ENCODE measurements at places on chromosomes 5 and 9. TPM values are rescaled to one million over a fixed set of nuclear protein-coding genes. Genes with fewer than 3 reads are reported as not detected.

- H3K4me1 ChIP-seq = peaks cover 1% of the 10 kb centered on the region
- no peak overlapping the region for H3K4me3 ChIP-seq
- H3K27ac ChIP-seq = no peak overlapping the region
- H3K27me3 ChIP-seq = no peaks in the 10 kb centered on the region
- no peak for DNase-seq
- H3K36me3 ChIP-seq = no peaks in the 10 kb centered on the region
These were observed 177.0 kb upstream of the PTGER4 start for GRCh38 chr5:40502736-40503135.

The GCNT1 gene
- total RNA-seq = 9.1 TPM

The ANKRD20A1 gene
- 6.5 TPM for total RNA-seq

The TNFSF8 gene
- not detected for total RNA-seq

DNA sequence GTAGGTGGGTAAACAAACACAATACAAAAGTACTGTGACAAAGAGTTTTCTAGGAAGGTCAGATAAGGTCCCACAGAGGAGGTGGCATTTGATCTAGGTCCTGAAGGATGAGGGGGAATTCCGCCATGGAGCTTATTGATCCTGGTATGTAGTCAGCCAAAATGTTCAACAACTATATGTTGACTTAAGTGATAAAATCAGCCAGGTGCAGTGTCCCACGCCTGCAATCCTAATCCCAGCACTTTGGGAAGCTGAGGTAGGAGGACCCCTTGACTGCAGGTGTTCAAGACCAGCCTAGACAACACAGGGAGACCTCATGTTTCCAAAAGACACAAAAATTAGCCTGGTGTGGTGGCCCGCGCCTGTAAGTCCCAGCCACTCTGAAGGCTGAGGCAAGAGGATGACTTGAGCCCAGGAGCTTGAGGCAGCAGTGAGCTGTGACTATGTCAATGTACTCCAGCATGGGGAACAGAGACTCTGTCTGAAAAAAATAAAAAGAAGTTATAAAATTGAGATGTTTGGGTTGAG is 46.4 kb upstream of the PLIN2 start:
- no peaks in the 10 kb centered on the region for H3K4me1 ChIP-seq
- H3K4me3 ChIP-seq = no peak overlapping the region
- no peaks in the 10 kb centered on the region for H3K27me3 ChIP-seq
- DNase-seq = no peak
- H3K27ac ChIP-seq = no peak overlapping the region

The TCF7 gene
- total RNA-seq = 7.5 TPM

The FBXL7 gene
- 68.8 TPM for total RNA-seq

The PFN3 gene
- total RNA-seq = not detected

The ASTN2 gene
- 12.2 TPM for total RNA-seq

The TMEM8B gene
- total RNA-seq = 44.4 TPM

DNA sequence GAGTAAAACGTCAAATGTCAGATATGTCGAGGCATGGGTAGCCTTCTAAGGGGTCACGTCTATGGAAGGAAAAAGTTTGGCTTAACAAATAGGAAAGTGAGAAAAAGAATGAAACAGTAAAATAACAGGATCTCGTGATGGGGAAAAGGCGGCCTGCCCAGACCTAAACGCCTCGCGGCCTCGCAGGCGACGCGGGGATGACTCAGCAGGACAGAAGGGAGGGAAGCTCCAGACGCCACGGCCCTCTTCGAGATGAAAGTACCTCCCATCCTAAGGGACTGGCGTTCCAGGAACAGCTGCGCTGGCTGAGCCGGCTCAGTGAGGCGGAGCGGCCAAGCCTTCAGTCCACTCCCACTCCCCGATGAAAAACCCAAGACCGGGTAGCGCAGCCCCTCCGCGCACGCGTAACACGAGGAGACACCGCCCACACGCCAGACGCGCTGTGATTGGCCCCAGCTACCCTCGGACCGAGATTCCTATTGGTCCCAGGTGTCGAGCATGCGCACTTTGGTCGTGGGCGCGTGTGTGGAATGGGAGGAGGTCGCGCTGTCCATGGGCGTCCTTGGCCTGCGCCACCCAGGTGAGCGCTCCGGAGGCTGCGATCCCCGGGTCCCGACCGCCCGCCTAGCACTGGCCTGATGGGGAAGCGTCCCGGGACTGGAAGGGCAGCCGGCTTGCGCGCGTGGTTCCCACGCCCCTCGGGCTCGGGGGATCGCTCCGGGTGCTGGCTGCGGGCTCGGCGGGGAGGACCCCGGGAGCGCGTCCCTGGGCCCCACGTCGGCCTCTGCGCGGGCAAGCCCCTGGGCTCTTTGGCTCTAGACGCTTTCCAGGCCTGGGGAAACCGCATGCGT is 588.5 kb downstream of the MTRR start:
- H3K27ac ChIP-seq = no peak overlapping the region
- DNase-seq = no peak
- H3K27me3 ChIP-seq = peaks cover 2% of the 10 kb centered on the region
- H3K36me3 ChIP-seq = no peaks in the 10 kb centered on the region
- no peak overlapping the region for H3K4me3 ChIP-seq
- H3K4me1 ChIP-seq = no peaks in the 10 kb centered on the region

- H3K36me3 ChIP-seq = no peaks in the 10 kb centered on the region
- no peak for DNase-seq
- H3K27me3 ChIP-seq = no peaks in the 10 kb centered on the region
- H3K4me3 ChIP-seq = no peak overlapping the region
These were observed 272.6 kb downstream of the ATPSCKMT start for GRCh38 chr5:9977070-9977469.

- DNase-seq = no peak
- H3K4me1 ChIP-seq = peaks cover 14% of the 10 kb centered on the region
- H3K27me3 ChIP-seq = no peaks in the 10 kb centered on the region
- H3K4me3 ChIP-seq = no peak overlapping the region
- H3K36me3 ChIP-seq = peaks cover 44% of the 10 kb centered on the region
These were observed 85.8 kb downstream of the RIC1 start for GRCh38 chr9:5714501-5715401.

DNA sequence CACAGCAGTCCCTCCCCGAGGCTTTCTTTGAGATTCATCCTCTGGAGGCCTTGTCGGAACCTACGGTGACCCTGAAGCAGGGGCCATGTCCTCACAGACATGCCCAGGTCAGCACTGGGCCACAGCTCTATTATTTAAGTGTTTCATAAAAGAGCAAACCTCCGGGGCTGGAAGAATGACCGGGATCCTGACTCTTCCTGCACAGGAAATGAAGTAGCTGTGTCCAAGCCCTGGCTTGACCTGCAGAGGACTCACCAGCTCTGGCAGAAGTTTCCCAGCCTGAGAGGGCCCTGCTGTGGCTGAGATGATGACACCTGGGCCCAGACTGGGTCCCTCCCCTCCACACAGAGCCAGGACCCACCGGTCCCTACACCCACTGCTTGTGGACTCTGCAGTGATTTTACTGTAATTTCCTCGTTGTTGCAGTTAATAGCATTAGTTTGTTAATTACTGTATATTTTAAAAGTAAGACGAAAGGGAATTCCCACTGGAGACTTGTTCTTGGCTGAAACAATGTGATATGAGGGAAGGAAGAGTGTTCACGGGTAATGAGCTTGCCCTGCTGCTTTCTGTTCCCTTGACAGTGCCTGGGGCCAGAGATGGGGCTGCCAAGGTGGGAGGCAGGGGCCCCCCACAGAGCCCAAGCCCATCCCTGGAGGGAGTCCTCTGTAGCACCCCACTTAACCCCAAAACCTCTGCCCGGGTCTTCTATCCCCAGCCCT is 72.2 kb downstream of the PCDH1 start:
- H3K27ac ChIP-seq = no peak overlapping the region
- no peak overlapping the region for H3K4me3 ChIP-seq
- peaks cover 70% of the 10 kb centered on the region for H3K27me3 ChIP-seq
- H3K4me1 ChIP-seq = peaks cover 13% of the 10 kb centered on the region
- H3K36me3 ChIP-seq = no peaks in the 10 kb centered on the region
- no peak for DNase-seq

DNA sequence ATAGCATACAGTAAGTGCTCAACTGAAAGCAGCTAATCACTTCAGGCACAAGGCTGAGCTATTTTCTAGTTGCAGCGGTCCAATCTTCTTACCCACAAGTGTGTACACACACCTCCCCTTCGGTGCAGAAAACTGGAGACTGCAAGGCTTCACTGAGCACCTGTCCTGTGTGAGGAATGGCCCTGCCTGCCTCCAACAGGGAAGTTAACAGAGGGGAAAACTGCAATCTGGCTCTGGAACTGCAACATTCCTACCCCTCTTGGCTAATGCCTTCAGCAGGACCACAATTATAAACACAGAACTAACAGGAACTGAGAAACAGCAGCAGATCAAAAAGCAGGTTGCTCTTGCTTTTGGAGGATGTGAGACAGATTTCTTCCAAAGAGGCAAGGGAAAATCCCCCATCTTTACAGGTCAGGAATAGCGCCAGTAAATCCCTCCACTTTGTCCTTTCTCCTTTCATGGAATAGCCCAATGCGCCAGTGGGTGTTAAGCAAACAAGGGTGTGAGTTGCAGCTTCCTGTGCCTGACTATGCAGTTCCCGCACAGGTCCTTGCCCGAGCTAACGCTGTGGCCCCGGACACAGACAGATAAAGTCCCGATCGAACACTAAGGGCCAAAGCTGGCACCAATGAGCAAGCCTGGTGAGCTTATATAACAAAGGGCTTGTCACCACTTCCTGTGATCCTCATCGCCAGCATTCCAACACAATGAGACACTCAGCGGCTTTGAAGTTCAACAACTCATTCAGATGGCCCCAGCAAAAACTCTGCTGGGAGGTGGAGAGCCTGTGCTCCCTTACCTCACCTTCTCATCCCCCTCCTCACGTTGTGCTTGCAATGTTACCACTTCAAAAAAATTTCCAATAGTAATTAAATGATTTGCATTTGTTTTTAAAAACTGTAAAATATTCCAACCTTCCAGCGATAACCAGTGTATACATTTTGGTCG is 21.5 kb downstream of the SHB start:
- H3K4me3 ChIP-seq = peak overlapping the region; percentile 6
- peaks cover 3% of the 10 kb centered on the region for H3K36me3 ChIP-seq
- DNase-seq = peak; percentile 52
- H3K4me1 ChIP-seq = peaks cover 55% of the 10 kb centered on the region
- peak overlapping the region; percentile 94 for H3K27ac ChIP-seq

- no peak overlapping the region for H3K27ac ChIP-seq
- no peaks in the 10 kb centered on the region for H3K36me3 ChIP-seq
- peaks cover 4% of the 10 kb centered on the region for H3K4me1 ChIP-seq
- H3K27me3 ChIP-seq = no peaks in the 10 kb centered on the region
- no peak for DNase-seq
These were observed 118.4 kb upstream of the NR3C1 start for GRCh38 chr5:143521846-143522400.

The PCDHGA4 gene
- total RNA-seq = 0.86 TPM

GRCh38 chr9:114049441-114050225 is 28.5 kb downstream of the AMBP start:
- no peak for DNase-seq
- peaks cover 59% of the 10 kb centered on the region for H3K36me3 ChIP-seq
- no peak overlapping the region for H3K27ac ChIP-seq
- no peaks in the 10 kb centered on the region for H3K4me1 ChIP-seq
- H3K27me3 ChIP-seq = no peaks in the 10 kb centered on the region

The EGFL7 gene
- total RNA-seq = 35.6 TPM

The CA9 gene
- 1.7 TPM for total RNA-seq

The GPR151 gene
- not detected for total RNA-seq

- no peak overlapping the region for H3K4me3 ChIP-seq
- H3K27ac ChIP-seq = no peak overlapping the region
- H3K4me1 ChIP-seq = peaks cover 1% of the 10 kb centered on the region
- H3K36me3 ChIP-seq = no peaks in the 10 kb centered on the region
These were observed 54.7 kb downstream of the ABLIM3 start for GRCh38 chr5:149195962-149196361.

- H3K27ac ChIP-seq = no peak overlapping the region
- H3K36me3 ChIP-seq = no peaks in the 10 kb centered on the region
- no peaks in the 10 kb centered on the region for H3K27me3 ChIP-seq
- DNase-seq = no peak
- peaks cover 7% of the 10 kb centered on the region for H3K4me1 ChIP-seq
These were observed 114.2 kb downstream of the ANXA1 start for GRCh38 chr9:73265876-73266275.

- no peaks in the 10 kb centered on the region for H3K36me3 ChIP-seq
- peaks cover 20% of the 10 kb centered on the region for H3K4me1 ChIP-seq
- DNase-seq = no peak
- H3K27me3 ChIP-seq = no peaks in the 10 kb centered on the region
- H3K27ac ChIP-seq = no peak overlapping the region
These were observed 77.3 kb upstream of the ITGA1 start for GRCh38 chr5:52710310-52710971.

The CTNND2 gene
- total RNA-seq = 6.0 TPM

DNA sequence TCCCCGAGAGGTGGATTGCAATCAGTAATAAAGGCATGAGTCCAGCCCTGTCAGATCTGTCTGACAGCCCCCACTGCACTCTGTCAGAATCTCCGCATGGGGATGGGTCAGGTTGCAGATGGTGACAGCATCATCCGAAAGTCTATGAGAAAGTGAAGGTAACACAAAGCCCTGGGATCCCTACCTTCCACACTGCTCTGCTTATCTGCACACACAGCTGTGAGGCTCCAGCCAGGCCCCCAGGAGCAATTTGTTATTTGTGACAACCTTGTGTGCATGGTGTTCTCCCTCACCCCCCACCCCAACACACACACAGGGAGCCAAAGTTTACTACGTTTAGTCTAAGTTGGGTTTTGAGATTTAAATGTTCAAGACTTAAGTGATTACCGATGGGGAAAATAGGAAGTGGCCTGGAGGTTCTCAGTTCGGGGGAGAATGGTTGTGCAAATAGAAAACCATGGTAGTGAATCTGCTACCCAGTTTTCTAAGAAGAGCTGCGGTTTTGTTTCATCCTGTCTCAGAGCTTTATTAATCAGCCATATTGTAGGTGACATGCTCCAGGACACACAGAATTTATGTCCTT is 92.7 kb downstream of the SV2C start:
- no peak for DNase-seq
- no peak overlapping the region for H3K27ac ChIP-seq
- no peak overlapping the region for H3K4me3 ChIP-seq
- H3K36me3 ChIP-seq = no peaks in the 10 kb centered on the region
- no peaks in the 10 kb centered on the region for H3K27me3 ChIP-seq
- peaks cover 15% of the 10 kb centered on the region for H3K4me1 ChIP-seq

- H3K4me3 ChIP-seq = peak overlapping the region; percentile 79
- H3K36me3 ChIP-seq = peaks cover 2% of the 10 kb centered on the region
- H3K27me3 ChIP-seq = no peaks in the 10 kb centered on the region
- DNase-seq = no peak
- H3K27ac ChIP-seq = peak overlapping the region; percentile 60
These were observed 41.8 kb downstream of the CAST start for GRCh38 chr5:96703995-96704394.

The SLC25A2 gene
- 1.3 TPM for total RNA-seq

GRCh38 chr9:91122755-91123154 is 239.0 kb downstream of the AUH start:
- DNase-seq = no peak
- peaks cover 24% of the 10 kb centered on the region for H3K4me1 ChIP-seq
- H3K36me3 ChIP-seq = peaks cover 6% of the 10 kb centered on the region

GRCh38 chr5:132435886-132436285 is 54.7 kb downstream of the IRF1 start:
- H3K4me3 ChIP-seq = no peak overlapping the region
- peaks cover 24% of the 10 kb centered on the region for H3K4me1 ChIP-seq
- H3K27me3 ChIP-seq = peaks cover 3% of the 10 kb centered on the region
- DNase-seq = no peak

The PCDHGA8 gene
- 2.7 TPM for total RNA-seq

Measured in mesothelial cell of epicardium (in vitro differentiated cells).